Esophagus muscularis mucosa (tissue), 4 donors: ENCODE measurements at places on chromosomes 1 and 21.

GRCh38 chr1:225642177-225642576, 10.7 kb downstream of the ENAH start:
- no peak for DNase-seq

DNA sequence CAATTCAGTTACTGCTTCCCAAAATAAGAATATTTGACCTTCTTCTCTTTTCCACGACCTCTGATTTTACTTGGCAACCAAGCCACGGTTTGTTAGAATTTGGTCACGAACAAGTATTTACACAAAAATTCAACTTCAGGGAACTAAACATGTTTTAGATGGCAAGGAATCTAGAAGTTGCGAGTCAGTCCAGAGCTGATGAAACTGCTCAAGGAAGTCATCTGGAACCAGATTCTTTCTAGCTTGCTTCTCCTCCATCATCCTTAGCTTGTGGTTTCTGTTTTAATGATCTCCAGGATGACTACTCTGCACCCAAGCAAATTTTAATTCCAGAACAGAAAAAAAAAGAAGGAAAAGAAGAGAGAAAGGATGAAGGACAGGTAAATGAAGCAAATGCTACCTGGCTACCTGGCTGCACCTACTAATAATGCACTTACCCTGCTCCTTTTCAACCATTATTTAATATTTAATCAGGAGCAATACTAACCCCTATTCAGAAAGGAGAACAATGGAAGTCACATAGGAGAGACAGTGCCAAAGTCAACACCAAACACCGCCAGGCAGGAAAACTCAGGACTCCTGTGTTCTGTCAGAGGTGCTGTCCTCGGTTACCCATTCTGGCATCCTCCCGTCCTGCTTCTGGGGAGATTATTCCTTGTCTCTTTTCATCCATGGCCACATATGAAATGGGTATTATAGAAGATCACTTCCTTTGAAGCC, 54.2 kb upstream of the RGS7 start:
- no peak for DNase-seq

DNA sequence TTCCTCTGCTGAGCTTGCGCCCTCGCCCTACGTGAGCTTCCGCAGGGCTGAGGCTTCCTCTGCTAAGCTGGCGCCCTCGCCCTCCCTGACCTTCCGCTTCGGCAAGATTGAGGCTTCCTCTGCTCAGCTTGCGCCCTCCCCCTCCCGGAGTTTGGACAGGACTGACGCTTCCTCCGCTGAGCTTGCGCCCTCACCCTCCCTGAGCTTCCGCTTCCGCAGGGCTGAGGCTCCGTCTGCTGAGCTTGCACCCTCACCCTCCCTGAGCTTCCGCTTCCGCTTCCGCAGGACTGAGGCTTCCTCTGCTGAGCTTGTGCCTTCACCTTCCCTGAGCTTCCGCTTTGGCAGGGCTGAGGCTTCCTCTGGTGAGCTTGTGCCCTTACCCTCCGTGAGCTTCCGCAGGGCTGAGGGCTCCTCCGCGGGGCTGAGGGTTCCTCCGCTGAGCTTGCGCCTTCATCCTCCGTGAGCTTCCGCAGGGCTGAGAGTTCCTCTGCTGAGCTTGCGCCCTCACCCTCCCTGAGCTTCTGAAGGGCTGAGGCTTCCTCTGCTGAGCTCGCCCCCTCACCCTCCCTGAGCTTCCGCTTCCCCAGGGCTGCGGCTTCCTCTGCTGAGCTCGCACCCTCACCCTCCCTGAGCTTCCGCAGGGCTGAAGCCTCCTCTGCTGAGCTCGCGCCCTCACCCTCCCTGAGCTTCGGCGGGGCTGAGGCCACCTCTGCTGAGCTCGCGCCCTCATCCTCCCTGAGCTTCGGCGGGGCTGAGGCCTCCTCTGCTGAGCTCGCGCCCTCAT, 753.6 kb upstream of the TPTE start:
- DNase-seq, result no peak

DNA sequence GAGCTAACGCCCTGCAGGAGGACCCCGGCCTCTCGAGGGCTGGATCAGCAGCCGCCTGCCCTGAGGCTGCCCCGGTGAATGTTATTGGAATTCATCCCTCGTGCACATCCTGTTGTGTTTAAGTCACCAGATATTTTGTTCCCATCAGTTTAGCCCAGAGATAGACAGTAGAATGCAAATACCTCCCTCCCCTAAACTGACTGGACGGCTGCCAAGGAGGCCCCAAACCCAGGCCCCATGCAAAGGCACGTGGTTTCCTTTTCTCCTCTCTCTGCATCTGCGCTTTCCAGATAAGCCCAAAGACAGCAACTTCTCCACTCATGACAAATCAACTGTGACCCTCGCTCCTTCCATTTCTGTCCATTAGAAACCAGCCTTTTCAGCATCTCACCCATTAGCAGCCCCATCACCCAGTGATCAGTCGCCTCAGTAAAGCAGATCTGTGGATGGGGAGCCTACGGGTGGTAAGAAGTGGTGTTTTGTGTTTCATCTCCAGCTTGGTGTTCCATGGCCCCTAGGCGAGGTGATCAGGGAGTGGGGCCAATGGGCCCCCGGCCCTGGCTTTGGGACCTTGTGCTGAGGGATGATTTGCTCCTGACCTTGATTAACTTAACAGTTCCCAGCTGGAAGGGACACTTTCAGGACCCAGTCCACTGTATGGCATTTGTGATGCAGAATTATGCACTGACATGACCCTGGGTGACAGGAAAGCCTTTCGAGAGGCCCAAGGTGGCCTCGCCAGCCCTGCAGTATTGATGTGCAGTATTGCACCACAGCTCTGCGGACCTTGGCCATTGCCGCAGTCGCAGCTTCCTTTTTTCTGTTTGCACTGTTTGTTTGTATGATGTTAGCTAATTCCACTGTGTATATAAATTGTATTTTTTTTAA, 5.2 kb downstream of the NPPA start:
- no peak for DNase-seq

DNA sequence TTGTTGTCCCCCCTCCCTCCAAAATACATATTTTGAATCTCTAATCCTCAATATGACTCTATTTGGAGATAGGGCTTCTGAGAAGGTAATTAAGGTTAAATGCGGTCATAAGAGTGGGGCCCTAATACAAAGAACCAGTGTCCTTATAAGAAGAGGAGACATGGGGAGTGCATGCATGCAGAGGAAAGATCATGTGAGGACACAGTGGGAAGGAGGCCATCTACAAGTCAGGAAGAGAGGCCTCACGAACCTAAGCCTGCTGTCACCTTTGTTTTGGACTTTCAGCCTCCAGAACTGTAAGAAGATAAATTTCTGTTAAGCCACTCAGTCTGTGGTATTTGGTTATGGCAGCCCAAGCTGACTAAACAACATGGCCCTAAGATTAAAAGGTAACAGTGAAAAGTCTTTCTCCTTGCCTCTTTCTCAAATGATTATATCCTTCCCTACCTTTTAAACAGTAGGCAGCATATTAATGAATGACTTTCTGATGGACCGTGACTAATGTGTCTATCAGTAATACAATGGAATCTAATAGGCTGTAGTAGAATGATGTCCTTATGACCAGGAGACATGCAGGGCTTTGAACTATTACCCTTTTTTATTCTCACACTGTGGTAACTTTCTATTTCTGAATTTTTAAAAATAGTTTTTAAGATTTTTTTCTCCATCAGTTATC, 40.6 kb upstream of the ST6GALNAC3 start:
- DNase-seq, result no peak
